Activated naive CD8-positive, alpha-beta T cell treated with anti-CD3 and anti-CD28 coated beads, Interleukin-2, amount 50 U/mL, for 24 hours (primary cell): ENCODE measurements at places on chromosomes 11 and 22.

DNA sequence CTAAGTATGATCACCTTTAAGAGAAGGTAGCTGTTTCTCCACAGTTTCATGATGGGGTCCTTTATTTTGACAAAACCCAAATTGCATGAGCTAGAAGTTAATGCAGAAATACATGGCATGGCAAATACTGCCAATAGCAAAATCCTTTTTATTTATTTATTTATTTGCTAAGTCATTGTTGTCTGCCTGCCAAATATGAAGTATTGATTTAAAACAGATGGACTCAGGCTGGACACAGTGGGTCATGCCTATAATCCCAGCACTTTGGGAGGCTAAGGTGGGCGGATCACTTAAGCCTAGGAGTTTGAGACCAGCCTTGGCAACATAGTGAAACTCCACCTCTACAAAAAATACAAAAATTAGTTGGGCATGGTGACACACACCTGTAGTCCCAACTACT is 52.4 kb downstream of the LARGE2 start:
- no peak for DNase-seq

DNA sequence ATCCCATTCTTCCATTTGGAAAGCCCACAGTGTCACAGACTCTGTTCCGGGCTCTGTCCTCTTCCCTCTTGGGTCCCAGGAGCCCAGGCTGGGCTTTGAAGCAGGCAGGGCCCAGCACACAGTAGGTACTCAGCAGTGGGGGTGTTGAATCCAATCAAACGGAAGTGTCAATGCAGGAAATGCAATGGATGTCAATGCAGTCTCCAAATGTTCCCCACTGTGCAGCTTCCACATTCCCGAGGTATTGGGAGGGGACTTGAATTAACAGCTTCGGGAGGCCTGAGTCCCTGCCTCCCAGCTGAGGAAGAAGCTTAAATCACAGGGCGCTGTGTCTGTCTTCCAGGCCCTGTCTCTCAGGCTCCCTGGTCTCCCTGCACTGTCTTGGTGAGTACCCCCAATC is 21.8 kb upstream of the SMIM35 start:
- no peak for DNase-seq

DNA sequence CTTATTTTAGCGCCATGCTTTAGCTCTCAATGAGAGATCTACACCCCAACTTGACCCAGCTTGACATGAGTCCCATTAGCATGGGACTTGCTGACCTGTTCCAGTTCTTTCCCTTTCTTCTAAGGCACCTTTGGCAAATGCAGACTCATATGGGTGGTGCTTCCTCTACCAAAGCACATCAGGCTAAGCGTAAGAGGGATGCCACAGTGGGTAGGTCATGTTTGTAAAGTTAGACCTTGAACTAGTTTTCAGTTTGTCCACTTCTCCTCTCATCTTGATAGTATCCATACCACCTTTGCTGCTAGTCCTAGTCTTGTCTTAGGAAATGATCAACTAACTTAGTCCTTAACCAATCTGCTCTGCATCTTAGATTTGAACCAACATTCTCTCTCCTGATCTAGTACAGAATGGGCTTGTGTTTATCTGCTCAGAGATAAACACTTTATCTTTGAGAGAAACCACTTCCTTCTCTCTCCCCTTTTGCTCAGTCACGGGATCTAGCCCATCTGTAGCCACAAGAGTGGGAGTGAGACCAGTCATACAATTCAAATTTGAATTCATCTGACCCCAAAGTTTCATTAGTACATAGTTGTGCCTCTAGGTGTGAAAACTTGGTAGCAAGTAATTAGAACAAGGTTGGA is 72.1 kb upstream of the CD44 start:
- no peak for DNase-seq

- no peak for DNase-seq
Observed at GRCh38 chr22:24471570-24471969, 23.6 kb upstream of the UPB1 start.

DNA sequence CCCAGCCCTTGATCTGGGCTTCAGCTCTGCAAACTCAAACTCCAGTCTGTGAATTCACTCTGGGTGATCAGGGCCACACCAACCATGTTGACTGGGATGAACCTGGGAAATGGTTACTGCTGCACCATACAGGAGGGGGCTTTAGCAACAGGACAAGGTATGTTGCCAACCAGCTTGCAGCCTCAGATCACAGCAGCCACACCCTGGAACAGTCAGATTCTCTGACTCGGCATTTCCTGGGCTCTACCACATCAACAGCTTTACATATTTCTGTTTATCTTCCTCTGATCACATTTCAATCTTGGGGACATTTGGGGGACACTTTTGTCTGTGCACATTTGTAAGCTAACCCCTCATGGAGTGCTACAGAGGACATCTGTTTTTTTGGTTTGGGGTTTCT is 267.0 kb upstream of the NCAM1 start:
- no peak for DNase-seq

- DNase-seq: no peak
Observed at GRCh38 chr11:9362393-9362863, 22.0 kb upstream of the IPO7 start.

DNA sequence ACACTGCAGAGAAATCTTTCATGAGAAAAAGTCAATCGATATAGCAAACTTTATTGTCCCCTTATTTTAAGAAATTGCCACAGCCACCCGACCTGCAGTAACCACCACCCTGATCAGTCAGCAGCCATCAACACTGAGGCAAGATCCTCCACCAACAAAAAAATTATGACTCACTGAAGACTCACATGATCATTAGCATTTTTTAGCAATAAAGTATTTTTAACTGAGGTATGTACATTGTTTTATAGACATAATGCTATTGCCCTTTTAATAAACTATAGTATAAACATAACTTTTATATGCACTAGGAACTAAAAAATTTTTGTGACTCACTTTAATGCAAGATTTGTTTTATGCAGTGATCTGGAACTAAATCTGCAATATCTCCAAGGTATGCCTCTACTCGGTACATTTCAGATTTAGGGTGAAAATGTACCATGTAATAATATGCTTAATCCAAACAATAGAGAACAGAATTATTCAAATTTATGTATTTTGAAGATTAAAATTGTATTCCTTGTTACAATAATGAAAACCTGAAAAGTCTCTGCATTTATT is 79.2 kb upstream of the CEP126 start:
- no peak for DNase-seq

DNA sequence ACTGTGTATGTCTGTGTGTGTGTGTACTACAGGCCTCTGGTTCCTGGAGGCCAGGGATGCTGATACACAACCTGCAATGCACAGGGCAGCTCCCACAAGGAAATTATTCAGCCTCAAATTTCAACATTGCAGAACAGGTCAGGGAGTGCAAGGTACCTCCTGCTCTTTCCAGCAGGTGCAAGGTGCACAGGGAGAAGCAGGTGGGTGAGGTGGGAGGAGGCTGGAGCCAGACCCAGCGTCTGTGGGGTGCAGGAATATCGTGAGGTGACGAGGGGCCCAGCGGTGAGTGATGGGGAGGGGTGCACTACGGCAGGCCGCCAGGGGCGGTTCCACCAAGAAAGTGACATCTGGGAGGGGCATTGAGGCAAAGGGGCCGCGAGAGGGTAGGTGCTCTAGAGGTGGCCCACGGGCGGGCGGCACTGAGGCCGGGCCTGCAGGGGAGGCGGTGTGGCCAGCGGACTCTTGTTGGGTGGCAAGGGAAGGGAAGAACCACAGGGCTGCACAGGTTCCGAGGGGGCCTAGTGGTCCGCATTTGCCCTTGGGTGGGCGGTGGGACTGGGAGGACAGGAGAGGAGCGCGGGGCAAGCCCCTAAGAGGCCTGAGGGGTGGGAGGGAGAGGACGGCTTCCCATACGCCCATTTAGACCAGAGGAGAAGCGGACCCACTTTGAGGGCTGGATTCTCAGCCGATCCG is 21.6 kb downstream of the DGCR6L start:
- no peak for DNase-seq

- DNase-seq: no peak
Observed at GRCh38 chr11:105156231-105156630, 16.7 kb upstream of the CARD18 start.

GRCh38 chr22:40107244-40107643 is 70.5 kb upstream of the TNRC6B start:
- no peak for DNase-seq

GRCh38 chr11:114846416-114846791 is 168.1 kb downstream of the NXPE2 start:
- DNase-seq: no peak

GRCh38 chr22:33844273-33844672 is 76.0 kb downstream of the LARGE1 start:
- DNase-seq: no peak

GRCh38 chr22:27210111-27210730 is 552.8 kb downstream of the MIAT start:
- no peak for DNase-seq
